ENCODE measurements at places on chromosomes 11 and 22.

- no peak for DNase-seq
Observed at GRCh38 chr11:133677387-133677786, 145.1 kb upstream of the OPCML start.

DNA sequence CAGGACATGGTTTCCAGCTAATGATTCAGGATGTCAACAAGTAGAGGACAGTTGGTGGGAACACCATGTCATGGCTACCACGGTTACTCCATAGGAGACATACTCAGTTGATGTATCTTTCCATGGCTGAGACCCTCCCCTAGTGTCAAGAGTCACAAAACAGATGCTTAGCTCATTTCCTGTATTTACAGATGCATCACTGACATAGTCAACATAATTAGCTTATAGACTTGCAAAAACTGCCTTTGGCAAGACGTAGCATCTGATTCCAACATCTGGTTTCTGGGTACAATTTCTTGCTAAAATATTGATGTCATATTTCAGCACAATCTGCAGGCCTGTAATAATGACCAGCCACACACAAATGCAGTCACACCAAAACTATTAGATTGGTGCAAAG lies 550.3 kb downstream of the FAM181B start:
- DNase-seq = no peak

- no peak for DNase-seq
Observed at GRCh38 chr11:121451178-121451985, 732 bp upstream of the SORL1 start.

DNA sequence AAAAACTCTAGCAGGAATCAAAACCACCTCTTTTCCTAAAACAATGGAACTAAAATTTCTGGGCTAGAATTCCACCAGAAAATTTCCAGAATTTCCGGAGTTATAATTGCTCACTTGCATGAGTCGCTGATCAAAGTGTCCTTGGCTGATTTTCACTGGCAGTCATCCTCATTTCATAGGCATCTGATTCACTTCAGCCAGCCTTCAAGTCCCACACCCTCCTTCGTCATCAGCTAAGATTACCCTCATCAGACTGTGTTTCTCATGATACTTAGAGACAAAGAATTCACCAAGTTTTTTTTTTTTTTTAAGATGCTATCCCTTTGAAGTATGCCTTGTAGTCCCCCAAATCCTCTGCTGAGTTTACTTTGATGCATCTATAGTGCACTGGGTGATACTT lies 71.5 kb upstream of the RAB38 start:
- DNase-seq = no peak

DNA sequence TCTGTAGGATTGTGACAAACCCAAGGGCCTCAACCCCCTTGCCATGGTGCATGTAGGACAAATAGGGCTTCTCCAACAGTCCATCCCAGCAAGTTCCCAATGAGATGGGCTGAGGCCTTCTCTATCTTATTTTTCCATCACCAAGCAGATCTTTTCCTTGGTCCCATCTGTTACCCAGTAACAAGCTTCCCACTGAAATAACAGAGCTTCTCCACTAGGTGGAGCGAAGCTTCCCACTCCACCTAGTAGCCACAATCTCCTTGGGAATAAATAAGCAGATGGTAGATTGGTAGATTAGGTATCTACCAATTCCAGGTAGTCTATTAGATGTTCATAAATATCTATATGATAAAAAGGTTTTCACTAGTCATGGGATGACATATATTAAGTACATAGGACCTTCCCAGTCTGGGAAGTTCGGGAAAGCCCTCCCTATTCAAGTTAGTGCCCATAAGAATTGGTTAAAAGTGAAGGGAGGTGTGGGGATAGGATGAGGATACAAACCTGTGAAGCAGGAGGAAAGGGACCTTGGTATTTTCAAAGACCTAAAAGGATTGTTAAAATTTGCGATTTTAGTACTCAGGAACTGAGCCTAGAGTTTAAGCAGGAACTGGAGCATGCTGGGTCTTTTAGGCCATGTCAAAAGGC lies 5.9 kb upstream of the OR52L1 start:
- DNase-seq = no peak

- DNase-seq = no peak
Observed at GRCh38 chr22:19137384-19138216, 6.5 kb downstream of the TSSK2 start.

- DNase-seq = no peak
Observed at GRCh38 chr11:57071829-57072228, 83.1 kb downstream of the OR5AK2 start.

DNA sequence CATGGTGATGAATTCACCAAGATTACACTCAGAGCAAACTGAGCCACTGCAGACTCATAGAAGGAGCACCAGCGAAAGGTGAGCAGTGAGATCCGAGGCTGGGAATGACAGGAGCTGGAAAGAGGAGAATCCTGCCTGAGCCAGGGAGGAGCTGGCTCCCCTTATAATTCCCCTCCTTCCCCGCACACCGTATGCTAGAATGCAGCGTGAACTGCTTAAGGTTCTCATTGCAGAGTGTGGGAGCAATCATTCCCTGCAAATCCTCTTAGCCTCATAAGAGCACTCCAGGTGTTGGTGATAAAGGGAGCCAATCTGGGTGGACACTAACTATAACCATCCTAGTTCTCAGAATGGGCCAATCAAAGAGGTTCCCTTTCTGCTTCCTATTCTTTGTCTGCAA lies 127.6 kb upstream of the TEAD1 start:
- no peak for DNase-seq

Data from stimulated activated CD8-positive, alpha-beta memory T cell treated with anti-CD3 and anti-CD28 coated beads, Interleukin-4, amount 100 ng/mL, for 1 hour (primary cell).